Activated CD4-positive, alpha-beta T cell treated with anti-CD3 and anti-CD28 coated beads, Interleukin-2, amount 10 ng/mL, durations not matched to agents 7 days and 5 days (primary cell): ENCODE measurements at places on chromosomes 12 and 14.

- no peak for DNase-seq
Observed at GRCh38 chr12:115201966-115202365, 518.0 kb upstream of the TBX3 start.

GRCh38 chr14:52124791-52125684 lies 56.2 kb upstream of the NID2 start:
- DNase-seq = no peak

DNA sequence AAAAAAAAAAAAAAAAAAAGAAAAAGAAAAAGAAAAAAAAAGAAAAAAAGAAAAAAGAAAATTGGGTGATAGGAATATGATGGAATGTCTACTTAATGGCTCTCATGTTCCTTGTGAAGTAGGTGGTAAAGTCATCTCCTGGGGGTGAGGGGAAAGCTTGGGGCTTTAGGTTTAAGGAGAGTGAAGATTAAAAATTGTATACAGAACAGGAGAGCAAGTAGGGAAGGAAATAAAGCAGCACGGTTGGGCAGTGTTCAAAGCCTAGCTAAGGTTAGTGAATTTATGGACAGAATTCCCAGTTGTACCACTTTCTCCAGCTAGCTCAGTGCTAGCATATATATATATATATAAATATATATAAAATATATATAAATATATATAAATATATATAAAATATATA lies 40.0 kb upstream of the SLC2A13 start:
- DNase-seq = no peak

- DNase-seq = no peak
Observed at GRCh38 chr12:123108682-123109066, 42.2 kb downstream of the PITPNM2 start.

DNA sequence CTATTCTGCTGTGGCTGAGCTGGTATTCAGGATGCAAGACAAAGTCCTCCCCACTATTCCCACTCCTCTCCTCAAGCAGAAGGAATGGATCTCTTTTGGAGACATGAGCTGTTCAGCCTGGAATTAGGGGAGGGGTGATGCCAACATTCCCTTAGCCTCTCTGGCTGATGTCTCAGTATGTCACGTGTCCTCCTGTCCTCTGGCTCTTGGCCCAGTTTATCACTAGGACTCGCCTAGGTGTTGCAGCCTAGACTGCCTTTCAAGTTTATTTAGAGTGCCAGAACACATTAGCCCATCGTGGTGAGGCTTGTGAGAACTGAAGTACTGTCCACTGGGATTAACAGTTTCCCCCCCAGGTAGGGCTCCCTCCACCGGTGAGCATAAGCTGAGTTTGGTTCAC lies 239.9 kb upstream of the MIS18BP1 start:
- DNase-seq = no peak

GRCh38 chr14:29645117-29645516 lies 282.5 kb downstream of the PRKD1 start:
- DNase-seq = no peak

DNA sequence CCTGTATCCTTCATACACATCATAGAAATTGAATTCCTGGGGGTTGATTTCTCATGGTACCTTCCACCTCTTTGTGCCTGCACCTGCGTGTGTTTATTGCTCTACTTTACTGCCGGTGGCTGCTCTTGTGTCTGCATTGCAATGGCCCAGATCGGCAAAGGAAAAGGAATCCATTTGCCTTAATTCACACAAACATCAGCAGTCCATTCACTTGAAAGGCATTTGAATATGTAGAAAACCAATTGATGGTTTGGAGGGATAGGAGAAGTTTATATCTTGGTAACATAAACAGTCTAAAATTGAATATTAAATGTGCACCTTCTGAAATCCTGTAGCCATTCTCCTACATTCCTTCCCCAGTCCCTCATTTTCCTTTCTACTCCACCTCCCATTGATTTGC lies 74.0 kb downstream of the SNAPC1 start:
- DNase-seq = no peak

DNA sequence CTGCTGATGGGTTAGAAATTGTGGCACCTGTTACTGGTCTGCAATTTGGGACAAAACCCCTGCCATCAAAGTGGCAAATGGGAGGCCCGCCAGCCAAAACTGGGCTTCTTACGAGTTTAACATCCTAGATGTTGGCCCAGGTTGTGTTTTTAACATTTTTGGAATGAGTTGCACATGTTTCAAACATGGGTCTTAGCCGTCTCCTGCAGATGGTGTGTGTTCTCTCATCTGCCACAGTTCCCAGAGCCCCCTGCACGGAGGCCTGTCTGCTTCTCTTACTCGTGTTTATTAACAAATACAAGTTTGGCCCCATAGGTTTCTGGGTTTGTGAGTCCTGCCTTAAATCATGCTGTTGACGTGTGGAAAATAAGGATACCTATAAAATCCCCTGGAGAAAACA lies 46.5 kb downstream of the CACNA2D4 start:
- DNase-seq = no peak

- DNase-seq = peak; percentile 23
Observed at GRCh38 chr14:101120641-101121507, 217.4 kb upstream of the RTL1 start.

DNA sequence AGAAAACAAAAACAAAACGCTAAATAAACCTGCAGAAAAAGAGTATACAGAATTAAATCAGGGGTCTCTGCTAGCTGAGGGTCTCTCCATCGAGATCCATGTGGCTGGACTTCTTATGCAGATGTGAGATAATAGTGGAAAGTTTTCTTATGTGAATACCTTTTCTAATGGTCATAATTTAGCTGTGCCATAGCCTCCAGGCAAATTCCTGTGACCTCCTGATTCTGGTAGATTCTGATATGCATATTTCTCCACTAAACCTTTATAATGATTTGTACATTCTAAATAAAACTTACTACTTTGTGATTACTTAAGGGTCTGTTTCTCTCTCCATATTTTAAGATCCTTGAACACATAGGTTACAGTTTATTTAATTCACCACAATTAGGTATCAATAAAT lies 1002.6 kb downstream of the GALC start:
- DNase-seq = no peak

DNA sequence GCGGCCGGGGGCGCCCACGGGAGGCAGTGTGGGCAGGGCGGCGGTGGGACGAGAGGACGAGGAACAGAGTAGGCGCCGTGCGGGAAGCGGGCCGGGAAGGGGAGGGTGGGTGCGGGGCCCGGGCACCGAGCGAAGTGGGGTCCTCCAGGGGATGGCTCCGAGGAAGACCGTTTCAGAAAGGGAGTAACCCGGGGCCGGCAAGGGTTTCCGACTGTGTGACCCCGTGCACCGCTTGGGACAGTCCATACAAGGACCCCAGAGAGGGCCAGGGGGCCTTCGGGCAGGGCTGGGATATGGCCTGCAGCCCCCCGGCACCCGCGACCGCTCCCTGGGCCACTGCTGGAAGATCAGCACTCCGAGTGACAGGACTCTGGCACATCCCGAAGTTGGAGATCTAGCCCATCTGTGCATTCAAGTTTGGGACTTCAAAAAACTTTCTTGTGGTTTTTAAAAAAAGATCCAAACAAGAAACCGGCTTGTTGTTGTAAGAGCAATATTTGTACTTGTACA lies 448 bp downstream of the TSPAN9 start:
- DNase-seq = no peak

- peak; percentile 81 for DNase-seq
Observed at GRCh38 chr12:563250-563781, 99.9 kb downstream of the NINJ2 start.

- no peak for DNase-seq
Observed at GRCh38 chr12:116556964-116557698, 2.0 kb upstream of the MAP1LC3B2 start.

- no peak for DNase-seq
Observed at GRCh38 chr14:49975276-49975675, 82.4 kb downstream of the ARF6 start.

DNA sequence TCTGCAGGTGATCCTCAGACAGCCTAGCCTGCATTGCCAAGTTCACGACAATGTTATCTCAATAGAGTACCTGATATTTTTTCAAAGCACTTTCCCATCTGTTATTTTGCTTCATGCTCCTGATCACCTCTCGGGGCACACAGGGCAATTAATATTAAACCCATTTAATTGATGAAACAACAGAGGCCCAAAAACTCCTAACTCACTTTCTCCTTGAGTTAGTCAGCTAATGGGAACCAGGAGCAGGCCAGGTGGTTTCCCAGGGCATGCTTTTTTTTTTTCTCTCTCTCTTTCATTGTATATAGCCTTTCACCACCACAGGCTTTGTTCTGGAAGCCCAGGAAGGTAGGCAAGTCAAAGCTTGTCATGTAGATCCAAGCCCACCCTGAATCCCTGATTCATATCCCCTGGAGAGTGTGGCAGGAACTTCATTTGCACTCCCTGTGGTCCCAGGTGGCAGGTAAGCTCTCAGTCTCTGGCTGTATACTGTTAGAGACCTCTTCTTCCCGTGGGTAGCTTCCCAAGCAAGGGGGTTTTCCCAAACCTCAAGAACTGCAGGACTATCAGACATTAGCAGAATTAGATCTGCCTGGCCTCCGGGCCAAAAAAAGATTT lies 41.6 kb upstream of the MAP1LC3B2 start:
- DNase-seq = no peak

GRCh38 chr14:65554837-65555236 lies 142.3 kb downstream of the FUT8 start:
- no peak for DNase-seq

GRCh38 chr14:72535485-72535884 lies 358.4 kb downstream of the DPF3 start:
- peak; percentile 35 for DNase-seq

- no peak for DNase-seq
Observed at GRCh38 chr12:26573225-26573909, 259.6 kb downstream of the ITPR2 start.

GRCh38 chr12:19404242-19404880 lies 34.9 kb upstream of the AEBP2 start:
- peak; percentile 34 for DNase-seq

- no peak for DNase-seq
Observed at GRCh38 chr14:44576356-44576755, 69.3 kb upstream of the FSCB start.

DNA sequence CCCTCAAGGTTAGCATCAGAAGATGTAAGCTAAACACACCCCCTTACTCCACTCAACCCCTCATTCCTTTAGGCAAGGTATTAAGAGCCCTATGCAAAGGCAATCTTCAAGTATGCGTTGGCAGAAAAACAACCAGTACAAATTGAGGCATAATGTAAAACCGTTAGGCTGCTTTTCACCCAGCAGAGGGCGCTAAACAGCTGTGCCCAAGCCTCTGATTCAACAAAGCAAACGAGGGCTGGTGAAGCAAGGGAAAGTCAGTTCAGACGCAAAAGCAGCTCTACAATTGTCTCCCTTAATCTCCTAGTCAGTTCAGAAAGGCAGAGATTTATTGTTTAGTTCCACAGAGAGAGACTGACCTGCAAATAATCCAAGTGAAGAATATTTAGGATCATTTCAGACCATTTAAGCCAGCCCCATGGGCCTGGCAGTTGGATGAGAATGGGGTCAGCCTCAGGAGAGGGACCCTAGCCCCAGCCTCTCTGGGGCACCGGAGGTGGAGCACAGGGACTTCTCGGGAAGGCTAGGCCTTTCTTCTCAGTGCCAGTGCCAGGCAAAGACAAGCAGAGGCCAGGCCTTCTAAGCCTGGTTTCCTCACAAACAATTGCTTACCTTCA lies 23.5 kb downstream of the DCAF5 start:
- peak; percentile 81 for DNase-seq

GRCh38 chr12:11651785-11652184 lies 2.3 kb downstream of the ETV6 start:
- no peak for DNase-seq

DNA sequence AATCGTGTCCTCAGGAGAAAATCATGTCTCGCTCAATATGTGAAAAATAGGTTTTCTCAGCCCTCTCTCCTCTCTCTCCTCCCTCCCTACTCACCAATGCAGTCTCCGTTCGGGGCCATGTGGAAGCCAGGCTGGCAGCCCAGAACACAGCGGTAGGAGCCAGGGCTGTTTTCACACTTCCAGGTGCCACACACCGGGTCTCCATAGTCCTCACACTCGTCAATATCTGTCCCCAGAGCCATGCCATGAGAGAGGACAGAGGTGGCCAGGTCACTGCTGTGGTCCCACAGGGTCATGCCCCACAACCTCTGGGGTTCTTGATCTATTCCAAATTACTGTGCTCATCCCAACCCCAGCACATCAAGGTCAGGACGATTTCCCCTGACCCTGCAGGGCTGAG lies 13.5 kb downstream of the ISCA2 start:
- DNase-seq = no peak

- DNase-seq = no peak
Observed at GRCh38 chr12:42475106-42475505, 114.4 kb downstream of the PRICKLE1 start.

GRCh38 chr12:118053071-118053985 lies 7.7 kb downstream of the WSB2 start:
- no peak for DNase-seq

GRCh38 chr12:27552235-27552634 lies 28.2 kb downstream of the PPFIBP1 start:
- no peak for DNase-seq

DNA sequence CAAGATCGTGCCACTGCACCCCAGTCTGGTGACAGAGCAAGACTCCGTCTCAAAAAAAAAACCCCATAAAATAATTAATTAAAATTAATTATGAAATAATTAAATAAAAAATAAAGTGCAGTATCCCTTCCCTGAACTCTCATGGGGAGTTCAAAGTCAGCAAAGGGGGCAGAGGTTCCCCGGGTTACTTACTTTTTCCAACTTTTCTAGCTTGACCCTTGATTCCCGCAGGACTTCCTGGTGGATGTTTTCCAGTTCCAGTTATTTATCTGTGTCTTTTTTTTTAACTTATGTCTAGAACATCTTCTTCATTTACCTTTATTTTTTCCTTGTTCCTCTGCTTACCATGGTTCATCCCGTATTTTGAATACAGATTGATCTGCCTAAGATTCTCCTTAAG lies 197.4 kb downstream of the EPS8 start:
- DNase-seq = no peak

GRCh38 chr12:107399046-107399445 lies 286.6 kb upstream of the PWP1 start:
- no peak for DNase-seq

GRCh38 chr14:96737881-96738280 lies 59.3 kb upstream of the VRK1 start:
- DNase-seq = no peak

DNA sequence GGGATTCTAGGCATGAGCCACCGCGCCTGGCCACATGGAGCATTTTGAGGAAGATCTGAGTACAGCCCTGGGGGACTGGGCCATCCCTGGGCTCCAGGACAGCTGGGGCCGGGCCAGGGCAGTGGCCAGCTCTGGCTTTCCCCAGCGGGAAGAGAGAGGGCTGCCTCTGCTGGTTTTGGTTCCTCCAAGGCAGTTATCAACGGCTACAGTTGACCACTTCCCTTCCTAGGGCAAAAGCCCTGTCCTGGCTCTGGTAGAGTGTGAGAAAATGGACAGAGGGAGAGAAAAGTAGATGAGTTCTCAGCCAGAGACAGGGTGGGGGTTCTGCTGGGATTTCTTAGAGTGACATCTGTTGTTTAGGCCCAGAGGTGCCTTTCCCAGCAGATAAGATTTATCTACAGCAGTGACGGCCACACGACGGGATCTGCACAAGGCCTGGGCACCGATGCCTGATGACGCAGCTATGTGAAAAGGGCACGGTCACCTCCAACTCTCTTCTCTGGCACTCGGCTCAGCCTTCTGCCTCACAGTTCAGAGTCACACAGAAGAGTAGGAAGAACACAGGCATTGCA lies 5.5 kb upstream of the HVCN1 start:
- no peak for DNase-seq

- no peak for DNase-seq
Observed at GRCh38 chr12:127820271-127820670, 446.7 kb upstream of the TMEM132C start.
